ENCODE measurements at places on chromosomes 7 and 10.

- DNase-seq = no peak
Observed at GRCh38 chr7:69619635-69620034, 21.4 kb downstream of the AUTS2 start.

DNA sequence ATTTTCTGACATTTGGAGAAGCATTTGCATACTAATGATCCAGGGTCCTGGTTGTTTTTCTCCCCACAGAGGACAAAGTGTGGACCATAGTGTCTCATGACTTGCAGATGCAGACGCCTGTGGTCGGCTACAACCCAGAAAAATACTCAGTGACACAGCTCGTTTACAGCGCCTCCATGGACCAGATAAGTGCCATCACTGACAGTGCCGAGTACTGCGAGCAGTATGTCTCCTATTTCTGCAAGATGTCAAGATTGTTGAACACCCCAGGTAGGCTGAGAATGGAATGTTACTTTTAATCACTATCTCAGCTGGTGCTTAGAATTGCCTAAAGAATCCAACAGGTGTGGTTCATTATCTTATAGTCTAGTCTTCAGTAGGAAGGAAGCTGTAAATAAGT lies 951.5 kb upstream of the C7orf33 start:
- DNase-seq = no peak

DNA sequence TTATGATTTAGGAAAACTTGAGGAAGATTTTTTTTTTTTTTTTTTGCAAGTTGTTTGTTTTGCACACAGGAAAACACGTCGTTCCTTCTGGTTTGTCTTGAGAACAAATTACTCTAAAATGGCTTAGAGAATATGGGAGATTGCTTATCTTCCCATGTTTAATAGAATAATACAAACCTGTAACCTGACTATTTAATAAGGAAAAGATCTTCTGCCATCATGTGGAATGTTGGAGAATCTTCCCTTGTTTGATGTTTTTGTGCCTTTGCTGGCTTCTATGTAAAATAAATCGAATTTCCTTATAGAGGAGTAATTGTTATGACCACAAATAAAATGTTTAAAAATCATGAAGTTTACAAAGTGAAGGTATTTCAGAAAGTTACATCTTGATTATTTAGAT lies 818.8 kb downstream of the GATA3 start:
- peak; percentile 52 for DNase-seq

DNA sequence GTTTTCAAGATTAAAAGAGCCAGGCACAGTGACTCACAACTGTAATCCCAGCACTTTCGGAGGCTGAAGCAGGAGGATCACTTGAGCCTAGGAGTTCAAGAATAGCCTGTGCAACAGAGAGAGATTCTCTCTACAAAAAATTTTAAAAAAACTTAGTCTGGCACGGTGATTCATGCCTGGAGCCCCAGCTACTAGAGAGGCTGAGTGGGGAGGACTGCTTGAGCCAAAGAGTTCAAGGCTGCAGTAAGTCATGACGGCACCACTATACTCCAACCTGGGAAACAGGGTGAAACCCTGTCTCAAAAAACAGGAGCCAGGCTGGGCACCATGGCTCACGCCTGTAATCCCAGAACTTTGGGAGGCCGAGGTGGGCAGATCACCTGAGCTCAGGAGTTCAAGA lies 86.6 kb upstream of the KCTD7 start:
- DNase-seq = no peak

- no peak for DNase-seq
Observed at GRCh38 chr10:43304687-43305333, 37.9 kb upstream of the RASGEF1A start.

DNA sequence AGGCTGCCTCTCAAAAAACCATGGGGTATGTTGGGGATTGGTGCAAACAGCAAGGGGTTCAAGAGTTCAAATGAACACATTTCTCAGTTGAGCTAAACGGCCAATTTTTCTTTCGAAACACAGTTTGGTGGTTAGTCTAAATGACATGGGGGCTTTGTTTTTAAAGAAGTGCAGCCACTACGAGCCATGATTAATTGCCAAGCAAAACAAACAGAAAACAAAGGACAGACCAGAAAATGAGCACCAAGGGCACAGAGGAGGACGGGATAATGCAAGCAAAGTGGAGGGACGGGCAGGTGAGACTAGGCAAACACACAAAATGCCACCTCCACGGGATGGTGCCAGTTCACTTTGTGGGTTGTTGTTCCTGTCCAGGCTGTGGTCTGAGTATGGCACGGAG lies 64.5 kb upstream of the PDLIM1 start:
- no peak for DNase-seq

DNA sequence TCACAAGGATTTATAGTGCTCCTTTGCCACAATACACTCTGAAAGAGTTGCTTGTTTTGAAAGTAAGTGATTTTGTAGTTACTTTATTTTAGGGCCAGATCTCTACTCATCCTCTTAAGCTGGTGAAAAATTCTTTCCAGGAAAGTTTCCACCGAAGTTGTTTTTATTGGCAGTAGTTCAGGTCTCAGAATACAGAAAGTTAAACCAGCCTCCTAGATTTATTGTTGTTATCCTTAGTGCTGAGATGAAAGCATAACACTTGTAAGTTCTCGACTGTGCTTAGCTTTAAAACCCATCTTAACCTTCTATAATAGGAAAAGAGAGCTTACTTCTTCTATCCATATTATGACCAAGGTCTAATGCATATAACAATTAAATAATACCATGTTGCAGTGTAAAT lies 5.5 kb downstream of the AP3M1 start:
- no peak for DNase-seq

- no peak for DNase-seq
Observed at GRCh38 chr10:70054902-70055301, 2.3 kb downstream of the MACROH2A2 start.

DNA sequence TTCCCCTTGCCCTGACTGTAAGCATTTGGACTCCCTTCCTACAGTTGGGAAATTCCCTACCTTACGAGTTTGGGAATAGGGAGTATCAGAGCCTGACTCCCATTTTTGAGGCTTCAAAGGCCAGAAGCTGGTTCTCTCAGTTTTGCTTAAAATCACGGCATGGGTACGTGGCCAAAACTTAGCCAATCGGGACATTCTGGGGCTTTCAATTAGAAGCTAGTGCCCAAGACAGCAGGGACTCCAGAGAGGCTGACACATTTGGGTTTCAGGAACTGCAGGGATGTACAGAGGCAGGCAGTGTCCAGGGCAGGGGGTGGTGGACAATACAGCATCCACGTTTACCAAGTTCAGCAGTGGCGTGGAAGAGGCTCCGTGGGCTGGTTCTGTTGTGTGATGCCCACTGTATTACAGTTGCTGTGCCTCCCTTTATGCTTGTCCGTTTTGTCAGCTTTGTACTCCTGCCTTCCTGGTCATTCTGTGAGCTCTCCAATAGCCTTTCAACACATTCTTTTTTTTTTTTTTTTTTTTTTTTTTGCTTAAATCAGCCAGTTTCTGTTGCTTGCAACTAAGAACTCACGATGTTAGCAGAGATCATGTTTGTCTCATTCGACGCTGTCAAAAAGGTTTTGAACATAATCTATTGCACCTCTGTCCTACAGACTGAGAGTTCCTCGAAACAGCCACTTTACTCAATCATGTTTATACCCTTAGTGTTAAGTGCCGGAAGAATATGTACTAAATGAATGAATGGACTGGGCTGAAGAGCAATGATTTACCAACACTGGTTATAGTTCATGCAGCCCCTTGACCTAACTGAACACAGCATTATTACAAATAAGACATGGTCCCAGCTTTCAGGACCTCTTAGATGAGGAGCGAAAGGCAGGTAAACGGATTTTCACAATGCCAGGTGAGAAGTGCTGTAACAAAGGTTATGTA lies 1.1 kb downstream of the GGCT start:
- no peak for DNase-seq

DNA sequence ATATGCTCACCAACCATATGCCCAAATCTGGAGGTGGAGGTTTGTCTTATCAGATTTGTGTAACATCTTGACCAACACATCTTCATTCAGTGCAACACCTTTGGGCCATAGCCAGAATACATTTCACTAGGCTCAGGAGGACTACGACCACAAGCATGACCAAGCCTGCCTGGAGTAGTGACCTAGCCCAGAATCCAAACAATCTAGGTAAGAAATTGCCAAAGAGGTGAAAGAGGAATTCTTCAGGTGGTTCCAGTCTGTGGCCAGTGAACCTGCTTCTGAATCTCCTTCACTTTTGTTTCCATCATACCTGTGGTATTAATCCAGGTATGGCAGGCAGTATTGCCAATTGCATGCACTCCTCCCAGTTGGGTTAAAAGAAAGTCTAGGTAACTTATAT lies 112.8 kb upstream of the RAB18 start:
- DNase-seq = peak; percentile 65

- DNase-seq = no peak
Observed at GRCh38 chr10:98556061-98556460, 109.3 kb upstream of the HPS1 start.

- DNase-seq = no peak
Observed at GRCh38 chr7:6248581-6248980, 23.8 kb downstream of the CYTH3 start.

DNA sequence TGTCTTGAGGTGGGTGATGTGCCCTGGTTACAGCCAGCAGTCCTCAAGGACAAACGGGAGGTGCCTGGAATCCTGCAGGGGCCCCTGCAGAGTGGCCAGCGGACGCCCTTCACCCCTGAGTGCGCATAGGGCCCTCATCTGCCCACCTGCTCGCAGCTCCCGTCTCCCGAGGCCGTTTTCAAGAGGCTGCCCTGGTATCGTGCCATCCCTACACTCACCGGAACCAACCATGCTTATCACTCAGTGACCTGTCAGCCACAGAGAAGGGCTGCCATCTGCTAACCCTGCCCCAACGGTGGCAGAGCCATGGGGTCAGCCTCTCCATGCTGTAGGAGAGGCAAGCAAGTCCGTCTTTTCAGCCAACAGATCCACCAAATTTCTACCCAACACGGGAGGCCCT lies 122.0 kb downstream of the FAM53B start:
- DNase-seq = no peak

- no peak for DNase-seq
Observed at GRCh38 chr7:106430103-106430502, 145.3 kb upstream of the NAMPT start.

- DNase-seq = no peak
Observed at GRCh38 chr10:11742009-11742778, at the start of gene ECHDC3. Gene ECHDC3, plus strand, starts transcription at chr10:11742382. Its CDS starts 195 bp downstream, at chr10:11742577.

DNA sequence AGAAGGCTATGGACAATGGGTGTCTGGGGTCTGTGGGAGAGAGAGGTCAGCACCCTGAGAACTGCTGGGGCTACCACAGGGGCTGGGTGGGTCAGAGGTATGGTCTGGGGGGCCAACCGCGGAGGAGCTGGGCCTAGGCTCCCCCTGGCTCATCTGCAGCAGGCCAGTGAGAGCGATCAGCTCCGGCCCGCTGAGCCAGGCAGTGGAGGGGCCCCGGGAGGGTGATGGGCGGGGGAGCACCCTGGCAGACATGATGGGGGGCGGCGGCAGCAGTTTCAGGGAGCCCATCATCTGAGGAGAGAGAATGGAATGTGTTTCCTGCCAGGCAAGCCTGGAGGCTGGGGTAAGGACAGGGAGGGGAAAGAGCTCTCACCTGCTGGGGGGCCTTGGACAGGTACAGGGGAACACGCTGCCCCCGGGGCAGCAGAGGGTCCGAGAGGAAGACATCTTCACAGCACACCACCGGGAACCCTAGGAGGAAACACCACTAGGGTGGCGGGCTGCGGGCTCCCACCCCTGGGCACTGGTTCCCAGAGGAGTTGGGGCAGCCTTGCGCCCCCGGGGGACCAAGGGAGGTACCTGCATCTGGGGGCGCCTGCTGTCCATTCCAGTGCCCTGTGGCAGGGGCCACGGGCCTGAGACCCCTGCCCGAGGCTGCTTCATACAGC lies 1.3 kb downstream of the SAP25 start:
- DNase-seq = no peak

DNA sequence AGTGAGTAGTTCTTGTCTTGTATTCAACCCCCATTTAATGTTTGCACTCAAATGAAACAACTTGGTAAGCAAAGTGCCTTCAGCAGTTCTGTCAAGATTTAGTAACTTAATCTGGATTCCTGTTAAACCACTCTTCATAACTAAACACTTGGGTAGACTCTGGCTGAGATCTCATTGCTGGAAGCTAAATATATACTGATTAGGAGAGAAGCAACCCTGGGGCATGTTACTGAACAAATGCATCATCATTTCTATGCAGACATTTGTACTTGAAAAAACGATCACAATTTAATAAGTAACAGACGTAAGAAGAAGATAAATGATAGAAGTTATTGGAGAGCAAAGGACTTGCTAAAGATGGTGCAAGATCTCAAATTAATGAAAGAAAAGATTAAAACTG lies 308.4 kb upstream of the POM121L12 start:
- no peak for DNase-seq

- peak; percentile 86 for DNase-seq
Observed at GRCh38 chr10:110221721-110222261, 14.4 kb downstream of the MXI1 start.

- DNase-seq = no peak
Observed at GRCh38 chr10:11560076-11560709, 51.3 kb downstream of the USP6NL start.

GRCh38 chr10:116311016-116311415 lies 13.2 kb upstream of the CCDC172 start:
- no peak for DNase-seq

GRCh38 chr10:84990713-84991112 lies 662.3 kb downstream of the CCSER2 start:
- no peak for DNase-seq

DNA sequence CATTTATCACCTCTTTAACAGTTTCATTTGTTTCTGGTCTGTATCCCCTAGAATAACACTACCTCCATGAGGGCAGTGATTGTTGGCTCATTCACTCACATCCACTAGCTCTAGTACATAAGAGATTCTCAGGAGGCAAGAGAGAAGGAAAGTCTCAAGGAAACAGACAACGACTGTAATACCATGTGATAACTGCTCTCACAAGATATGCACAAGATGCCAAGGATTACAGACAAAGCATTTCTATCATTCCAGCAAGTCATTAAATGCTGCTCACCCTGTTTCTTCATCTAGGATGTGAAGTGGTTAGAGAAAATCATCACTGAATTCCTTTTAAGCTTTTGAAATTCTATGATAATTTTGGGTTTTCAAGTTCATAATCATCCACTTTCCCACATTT lies 115.3 kb downstream of the HIBADH start:
- no peak for DNase-seq

- DNase-seq = peak; percentile 20
Observed at GRCh38 chr10:68553138-68553537, 7.0 kb upstream of the TET1 start.

GRCh38 chr10:124436191-124436638 lies 13.6 kb downstream of the NKX1-2 start:
- peak; percentile 100 for DNase-seq

- DNase-seq = no peak
Observed at GRCh38 chr7:143363016-143363937, 764 bp upstream of the FAM131B start.

- no peak for DNase-seq
Observed at GRCh38 chr10:119120413-119120867, 16.5 kb downstream of the DENND10 start.

DNA sequence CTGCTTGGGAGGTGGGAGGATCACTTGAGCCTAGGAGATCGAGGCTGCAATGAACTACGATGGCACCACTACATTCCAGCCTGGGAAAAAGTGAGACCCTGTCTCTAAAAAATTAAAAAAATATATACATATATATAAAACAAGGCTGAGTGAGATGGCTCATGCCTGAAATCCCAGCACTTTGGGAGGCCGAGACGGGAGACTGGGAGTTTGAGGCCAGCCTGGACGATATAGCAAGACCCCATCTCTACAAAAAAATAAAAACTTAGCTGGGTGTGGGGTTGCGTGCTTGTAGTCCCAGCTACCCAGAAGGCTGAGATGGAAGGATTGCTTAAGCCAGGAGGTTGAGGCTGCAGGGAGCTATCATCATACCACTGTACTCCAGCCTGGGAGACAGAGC lies 87.6 kb downstream of the CARD11 start:
- no peak for DNase-seq

All from foreskin keratinocyte (primary cell).